Neural cell (in vitro differentiated cells): ENCODE measurements at places on chromosomes 4 and X. TPM values are rescaled to one million over a fixed set of nuclear protein-coding genes. Genes with fewer than 3 reads are reported as not detected.

NKX3-2 gene
- polyA plus RNA-seq: not detected in 2 replicates

SSX4B gene
- polyA plus RNA-seq: not detected in 2 replicates

APBB2 gene
- polyA plus RNA-seq: 41.9 and 54.9 TPM in 2 replicates

OGT gene
- polyA plus RNA-seq: 322 and 340 TPM in 2 replicates

MAGEA1 gene
- not detected in 2 replicates for polyA plus RNA-seq

CXCL1 gene
- not detected in 2 replicates for polyA plus RNA-seq

FANCB gene
- polyA plus RNA-seq: 0.17 and 0.40 TPM in 2 replicates

FGB gene
- polyA plus RNA-seq: not detected in 2 replicates

OCRL gene
- 27.9 and 31.2 TPM in 2 replicates for polyA plus RNA-seq

CDX4 gene
- not detected in 2 replicates for polyA plus RNA-seq
